ENCODE measurements at places on chromosomes 13 and 19.

DNA sequence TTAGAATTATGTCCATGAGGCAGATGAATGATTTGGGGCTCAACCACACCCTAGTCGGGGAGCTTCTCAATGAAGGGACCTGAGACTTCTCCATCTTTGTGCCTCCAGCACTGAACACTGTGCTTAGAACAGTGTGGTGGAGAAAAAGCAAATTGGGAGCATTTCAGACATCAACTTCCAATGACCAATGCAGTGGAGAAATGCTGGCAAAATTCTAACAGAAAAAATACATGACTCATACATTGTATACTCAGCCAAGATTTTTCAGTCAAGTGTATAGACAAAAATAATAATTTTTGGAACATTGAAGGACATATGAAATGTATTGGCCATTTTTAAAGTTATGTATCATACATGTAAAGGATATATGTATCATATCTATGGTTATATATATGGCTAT is 134.7 kb downstream of the FGF14 start:
- DNase-seq: no peak

DNA sequence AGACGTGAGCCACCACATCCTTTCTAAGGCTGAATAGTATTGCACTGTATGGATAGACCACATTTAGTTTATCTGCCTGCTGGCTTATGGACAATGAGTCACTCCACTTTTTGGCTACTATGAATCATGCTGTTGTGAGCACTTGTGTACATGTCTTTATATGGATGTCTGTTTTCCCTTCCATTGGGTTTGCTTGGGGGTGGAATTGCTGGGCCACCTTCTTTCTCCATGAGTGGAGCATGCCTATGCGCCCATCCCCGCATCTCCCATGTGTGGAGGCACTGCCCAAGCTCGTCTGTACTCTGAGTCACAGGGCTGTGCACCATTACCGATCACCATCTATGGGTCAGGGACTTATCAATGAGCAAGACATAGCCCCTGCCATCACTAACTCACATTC is 127.2 kb upstream of the GJB6 start:
- DNase-seq: peak; percentile 86

DNA sequence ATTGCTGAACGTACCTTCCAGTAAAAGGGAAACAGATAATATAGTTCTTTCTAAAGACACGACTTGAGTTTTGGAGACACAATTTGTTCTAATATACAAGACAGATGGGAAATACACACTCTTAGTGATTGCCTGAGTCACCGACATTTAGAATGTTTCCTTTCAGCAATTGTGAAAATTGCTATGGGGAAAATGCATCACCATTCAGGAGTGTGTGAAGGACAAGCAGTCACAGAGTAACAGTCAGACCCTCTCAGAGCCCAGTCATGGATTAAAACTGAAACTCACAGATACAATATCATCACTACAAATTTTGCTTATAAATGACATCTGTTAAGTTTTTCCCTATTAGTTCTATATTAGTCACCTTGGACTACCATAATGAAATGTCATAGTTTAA is 286.1 kb downstream of the SPRY2 start:
- no peak for DNase-seq

DNA sequence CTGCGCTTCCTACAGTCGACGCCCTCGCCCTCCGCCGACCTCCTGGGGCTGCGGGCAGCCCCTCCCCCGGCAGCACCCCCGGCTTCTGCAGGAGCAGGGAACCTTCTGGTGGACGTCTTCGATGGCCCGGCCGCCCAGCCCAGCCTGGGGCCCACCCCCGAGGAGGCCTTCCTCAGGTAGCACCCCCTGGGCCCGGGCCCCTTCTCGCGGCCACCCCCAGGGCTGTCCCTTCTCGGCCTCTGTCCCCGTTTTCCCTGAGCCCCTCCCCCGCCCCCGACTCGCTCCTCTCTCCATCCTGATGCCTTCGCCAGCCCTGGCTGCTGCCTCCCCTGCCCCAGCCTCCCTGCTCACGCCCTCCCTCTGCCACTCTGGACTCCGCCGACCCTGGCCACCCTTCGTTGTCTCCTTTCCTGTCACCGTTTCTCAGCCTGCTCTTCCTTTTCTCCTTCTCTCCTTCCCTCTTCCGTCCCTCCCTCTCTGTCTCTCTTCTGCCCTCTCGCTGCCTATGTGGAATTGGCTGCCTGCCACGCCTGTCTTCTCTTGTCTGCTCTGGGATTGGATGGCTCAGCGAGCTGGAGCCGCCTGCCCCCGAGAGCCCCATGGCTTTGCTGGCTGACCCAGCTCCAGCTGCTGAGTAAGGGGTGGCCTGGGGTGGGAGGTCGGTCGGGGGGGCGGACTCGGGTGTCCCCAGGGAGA is 11.0 kb downstream of the FUZ start:
- peak; percentile 66 for DNase-seq

- DNase-seq: no peak
Measured at GRCh38 chr13:94233837-94234236, 245.6 kb downstream of the DCT start.

- DNase-seq: peak; percentile 77
Measured at GRCh38 chr19:16897029-16897855, 8.4 kb downstream of the F2RL3 start.

DNA sequence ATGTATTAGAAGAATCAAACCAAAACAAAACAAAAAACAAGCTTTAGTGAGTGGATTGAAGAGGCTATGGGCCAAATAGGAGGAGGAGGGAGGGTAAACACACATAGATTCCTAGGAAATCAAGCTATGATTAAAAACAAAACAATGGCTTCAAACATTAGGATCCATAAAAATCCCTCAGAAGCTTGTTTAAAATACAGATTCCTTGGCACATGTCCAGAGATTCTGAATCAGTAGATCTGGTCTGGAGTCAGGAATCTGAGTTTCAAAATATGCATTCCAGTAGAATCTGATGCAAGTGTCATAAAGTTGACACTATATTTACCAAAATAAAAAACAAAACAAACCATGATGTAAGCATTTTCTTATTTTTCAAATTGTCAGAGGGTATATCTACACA is 692.8 kb upstream of the SGCG start:
- DNase-seq: no peak

- peak; percentile 29 for DNase-seq
Measured at GRCh38 chr19:7652061-7652641, 15.2 kb downstream of the STXBP2 start.

GRCh38 chr13:99797691-99798090 is 173.9 kb downstream of the ZIC5 start:
- DNase-seq: no peak

Measured in astrocyte of the cerebellum (primary cell).